ENCODE measurements at places on chromosomes 12 and 14.

- no peak for DNase-seq
These were observed 125.5 kb upstream of the DCN start for GRCh38 chr12:91307957-91308670.

- no peak for DNase-seq
These were observed 26.5 kb downstream of the CD9 start for GRCh38 chr12:6226679-6227051.

GRCh38 chr14:56378046-56378445 is 201.6 kb upstream of the TMEM260 start:
- no peak for DNase-seq

DNA sequence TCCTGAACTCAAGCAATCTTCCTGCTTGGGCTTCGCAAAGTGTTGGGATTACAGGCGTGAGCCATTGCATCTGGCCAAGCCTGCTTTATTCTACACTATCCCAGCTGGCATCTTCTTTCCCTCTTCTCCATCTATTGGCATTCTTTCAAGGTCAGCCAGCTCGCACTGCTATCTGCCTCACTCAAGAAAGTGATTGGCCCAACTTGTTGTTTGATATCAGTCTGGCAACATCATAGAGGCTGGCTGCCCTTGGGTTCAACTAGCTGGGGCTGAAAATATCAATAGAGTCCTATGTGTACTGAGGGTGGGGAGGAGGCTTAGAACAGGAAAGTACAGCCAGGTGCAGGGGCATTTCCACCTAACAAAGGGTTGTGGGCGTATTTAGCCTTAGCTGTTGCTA is 17.1 kb downstream of the GMFB start:
- DNase-seq = no peak

- peak; percentile 76 for DNase-seq
These were observed 231.4 kb downstream of the PCNX1 start for GRCh38 chr14:71138448-71139293.

DNA sequence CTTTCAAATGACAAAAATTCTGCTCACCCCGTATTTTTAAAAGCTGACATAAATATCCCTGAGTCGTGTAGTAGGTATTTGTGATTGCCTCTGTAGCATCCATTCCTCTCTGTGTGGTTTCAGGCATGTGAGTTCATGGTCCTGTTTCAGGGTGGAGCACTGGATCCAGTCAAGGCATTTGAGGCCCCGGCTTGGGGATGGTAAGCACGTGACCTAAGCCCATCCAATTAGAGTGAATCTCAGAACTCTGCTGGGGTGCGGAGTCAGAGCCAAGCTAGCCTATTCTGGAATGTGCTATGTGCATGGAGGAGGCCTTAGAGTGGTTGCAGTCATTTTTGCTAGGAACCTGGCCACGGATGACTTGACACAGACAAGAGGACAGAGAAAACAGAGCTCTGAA is 4.3 kb upstream of the CSRP2 start:
- DNase-seq = no peak

DNA sequence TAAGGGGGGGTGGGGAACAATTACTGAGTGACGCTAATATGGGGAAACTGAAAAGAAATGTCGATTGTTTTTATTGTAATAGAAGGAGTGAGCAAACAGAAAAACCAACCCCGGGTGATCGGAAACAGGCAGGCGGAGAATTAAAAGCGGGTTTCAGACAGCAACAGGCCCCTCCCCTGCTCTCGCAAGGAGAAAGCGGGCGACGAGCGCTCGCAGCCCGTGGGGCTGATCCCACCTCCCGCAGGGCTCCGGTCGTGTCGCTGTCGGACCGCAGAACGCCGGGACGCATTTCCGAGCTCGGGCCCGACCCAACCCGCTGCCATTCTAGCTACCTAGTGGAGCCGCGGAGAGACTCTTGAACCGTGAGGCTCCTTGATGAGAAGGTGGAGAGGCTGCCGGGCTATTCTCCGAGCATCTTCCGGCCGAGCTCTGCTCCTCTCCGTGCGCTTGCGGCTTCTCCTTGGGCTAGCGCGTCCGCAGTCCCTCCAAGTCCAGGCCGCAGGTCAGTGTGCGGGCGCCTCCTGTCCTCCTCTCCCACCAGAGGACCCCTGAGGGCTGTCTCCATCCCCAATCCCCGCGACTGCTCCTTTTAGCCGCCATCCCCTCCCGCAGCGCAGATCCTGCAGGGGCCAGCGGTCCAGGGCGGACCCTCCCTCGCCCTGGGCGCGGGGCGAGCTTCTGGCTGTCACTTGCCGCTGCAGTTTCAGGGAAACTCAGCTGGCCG is 4.1 kb upstream of the PAX9 start:
- peak; percentile 30 for DNase-seq

DNA sequence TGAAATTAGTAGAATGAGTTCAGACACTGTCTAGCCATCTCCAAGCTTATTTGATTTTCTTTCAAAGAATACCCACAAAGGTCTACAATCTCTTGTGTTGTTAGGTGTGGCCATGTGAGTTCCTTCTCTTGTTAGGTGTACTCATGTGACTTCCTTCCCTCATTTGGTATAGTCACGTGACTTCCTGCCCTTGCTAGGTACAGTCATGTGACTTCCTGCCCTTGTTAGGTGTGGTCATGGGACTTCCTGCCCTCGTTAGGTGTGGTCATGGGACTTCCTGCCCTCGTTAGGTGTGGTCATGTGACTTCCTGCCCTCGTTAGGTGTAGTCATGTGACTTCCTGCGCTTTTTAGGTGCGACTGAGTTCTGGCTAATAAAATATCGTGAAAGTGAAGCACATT is 179.6 kb downstream of the TMX1 start:
- peak; percentile 21 for DNase-seq

GRCh38 chr12:8697476-8698131 is at the start of gene RIMKLB:
Gene RIMKLB, plus strand, starts transcription at chr12:8697991. Its CDS starts 15,876 bp downstream, at chr12:8713867.
- peak; percentile 81 for DNase-seq

- no peak for DNase-seq
These were observed 4.5 kb downstream of the KRT77 start for GRCh38 chr12:52698651-52699340.

Data from activated T-cell treated with anti-CD3 and anti-CD28 coated beads, Interleukin-2, amount 50 U/mL, for 48 hours (primary cell).